ENCODE measurements at places on chromosomes 13 and 19.

GRCh38 chr13:43879755-43880181, at the start of gene LACC1:
LACC1 (plus strand) TSS chr13:43879904; CDS start chr13:43880986, 1,082 bp downstream.
- DNase-seq, result no peak

DNA sequence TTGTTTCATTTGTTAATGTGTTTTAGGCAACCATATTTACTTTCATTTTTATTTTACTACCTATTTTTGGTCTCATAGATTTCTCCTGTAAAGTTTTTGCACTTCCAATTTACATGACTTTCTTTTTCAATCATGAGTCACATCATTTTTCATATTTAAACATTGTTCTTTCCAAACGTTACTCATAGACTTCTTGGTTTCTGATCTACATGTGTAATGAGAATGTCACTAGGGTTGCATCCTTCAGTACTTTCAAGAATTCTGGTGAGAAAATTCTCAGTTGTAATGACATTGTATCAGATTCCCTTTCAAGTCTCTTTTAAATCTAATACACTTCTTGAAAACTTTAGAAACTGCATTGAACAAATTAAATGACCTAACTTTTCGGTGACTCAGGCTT, 991.7 kb downstream of the EFNB2 start:
- DNase-seq, result no peak

- no peak for DNase-seq
Observed at GRCh38 chr19:485077-485476, 11.2 kb upstream of the MADCAM1 start.

GRCh38 chr19:40381321-40381720, 8.7 kb downstream of the HIPK4 start:
- DNase-seq, result no peak

DNA sequence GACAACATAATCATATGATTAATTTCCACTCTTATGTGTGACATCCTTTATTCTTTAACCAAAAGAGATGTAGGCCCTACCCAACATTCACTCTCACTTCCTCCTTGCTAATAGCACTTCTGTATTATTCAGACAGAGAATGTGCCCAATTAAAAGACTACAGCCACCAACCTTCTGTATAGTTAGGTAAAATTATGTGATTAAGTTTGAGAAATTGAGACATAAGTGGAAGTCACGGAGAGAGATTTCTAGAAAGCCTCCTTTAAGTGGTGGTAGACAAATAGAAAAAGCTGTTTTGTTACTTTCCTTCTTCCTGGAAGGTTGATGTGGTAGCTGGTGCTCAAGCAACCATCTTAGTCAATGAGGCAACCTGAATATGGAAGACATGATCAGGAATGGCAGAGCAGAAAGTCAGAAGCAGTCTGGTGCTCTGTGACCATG, 14.8 kb downstream of the EPSTI1 start:
- no peak for DNase-seq

GRCh38 chr19:18480006-18480691, 41.7 kb downstream of the ELL start:
- no peak for DNase-seq

- DNase-seq, result no peak
Observed at GRCh38 chr13:40047322-40047771, 391.9 kb downstream of the COG6 start.

DNA sequence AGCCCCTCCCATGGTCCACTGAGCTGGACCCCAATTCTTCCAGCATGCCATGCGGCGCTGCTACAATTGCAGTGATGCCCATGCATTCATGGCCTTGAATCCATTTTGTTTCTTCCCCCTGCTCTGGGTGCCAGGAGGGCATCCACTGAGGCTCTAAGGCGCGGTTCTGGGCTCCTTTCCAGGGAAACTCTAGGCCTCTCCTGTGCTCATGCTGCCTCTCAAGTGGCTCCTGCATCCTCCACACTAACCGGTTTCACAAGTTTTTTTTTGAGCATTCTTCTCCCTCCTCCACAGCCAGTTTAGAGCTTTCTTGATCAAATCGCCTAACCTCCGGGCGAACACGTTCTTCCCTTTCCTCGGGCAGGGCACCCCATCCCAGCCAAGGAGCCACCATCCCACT, 69.1 kb upstream of the FLT1 start:
- no peak for DNase-seq

- no peak for DNase-seq
Observed at GRCh38 chr13:67223024-67223423, 7.1 kb downstream of the PCDH9 start.

- DNase-seq, result no peak
Observed at GRCh38 chr19:14555918-14556661, 15.8 kb downstream of the NDUFB7 start.

DNA sequence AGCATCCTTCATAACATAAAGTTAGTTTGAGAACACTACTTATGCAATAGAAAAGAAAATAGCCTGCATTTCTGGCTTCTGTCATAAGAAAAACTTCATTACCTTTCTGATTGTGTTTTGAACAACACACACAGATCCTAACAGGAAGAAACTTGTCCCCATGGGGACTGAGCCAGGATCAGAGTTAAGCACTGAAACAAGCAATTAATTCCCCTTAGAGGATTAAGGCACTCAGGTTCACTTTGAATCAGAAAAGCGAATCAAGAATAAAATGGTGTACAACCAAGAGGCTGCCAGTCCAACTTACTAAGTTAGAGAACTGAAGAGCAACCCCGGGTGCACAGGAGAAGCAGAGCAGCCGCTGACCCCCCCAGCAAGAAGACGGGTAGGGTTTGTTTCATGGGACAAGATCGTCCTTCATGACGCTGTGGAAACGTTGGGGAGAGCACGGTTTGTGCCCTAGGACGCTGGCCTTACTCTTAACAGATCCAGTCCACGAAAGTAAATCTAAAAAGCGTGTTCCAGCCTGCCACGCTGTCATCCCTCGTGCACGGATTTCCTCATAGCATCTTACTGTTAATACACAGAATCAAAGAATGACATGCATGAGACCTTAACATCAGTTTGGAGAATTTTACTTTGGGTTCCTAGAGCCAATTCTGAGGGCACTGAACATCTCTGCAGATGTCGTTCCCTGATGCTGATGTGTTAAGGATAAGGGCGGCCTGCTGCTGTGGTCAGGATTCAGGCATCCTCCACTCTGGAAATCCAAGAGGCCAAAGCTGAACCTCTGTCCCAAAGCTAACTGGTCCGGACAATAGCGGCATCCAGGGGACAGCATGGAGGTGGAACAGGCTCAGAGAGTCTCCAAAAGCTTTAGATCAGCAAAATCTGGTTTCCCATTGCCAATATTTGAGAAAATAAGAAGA, 46.4 kb downstream of the GGACT start:
- DNase-seq, result no peak

DNA sequence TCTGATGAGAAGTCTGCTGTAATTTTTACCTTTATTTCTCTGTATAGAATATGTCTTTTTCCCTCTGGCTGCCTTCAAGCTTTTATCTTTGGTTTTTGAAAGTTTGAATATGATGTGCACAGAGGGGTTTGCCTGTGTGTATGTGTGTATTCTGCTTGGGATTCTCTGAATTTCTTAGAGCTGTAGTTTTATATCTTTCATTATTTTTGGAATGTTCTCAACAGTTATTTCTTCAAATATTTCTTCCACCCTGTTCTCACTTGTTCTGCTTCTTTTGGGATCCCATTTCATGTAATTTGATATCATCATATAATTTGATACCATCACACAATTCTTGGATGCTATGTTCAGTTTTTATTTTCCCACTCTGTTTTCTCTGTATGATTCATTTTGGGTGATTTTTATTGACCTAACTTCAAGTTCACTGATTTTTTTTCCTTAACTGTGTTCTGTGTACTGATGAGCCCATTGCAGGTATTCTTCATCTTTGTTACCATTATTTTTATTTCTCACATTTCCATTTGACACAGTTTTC, 7.5 kb downstream of the COG3 start:
- DNase-seq, result no peak

DNA sequence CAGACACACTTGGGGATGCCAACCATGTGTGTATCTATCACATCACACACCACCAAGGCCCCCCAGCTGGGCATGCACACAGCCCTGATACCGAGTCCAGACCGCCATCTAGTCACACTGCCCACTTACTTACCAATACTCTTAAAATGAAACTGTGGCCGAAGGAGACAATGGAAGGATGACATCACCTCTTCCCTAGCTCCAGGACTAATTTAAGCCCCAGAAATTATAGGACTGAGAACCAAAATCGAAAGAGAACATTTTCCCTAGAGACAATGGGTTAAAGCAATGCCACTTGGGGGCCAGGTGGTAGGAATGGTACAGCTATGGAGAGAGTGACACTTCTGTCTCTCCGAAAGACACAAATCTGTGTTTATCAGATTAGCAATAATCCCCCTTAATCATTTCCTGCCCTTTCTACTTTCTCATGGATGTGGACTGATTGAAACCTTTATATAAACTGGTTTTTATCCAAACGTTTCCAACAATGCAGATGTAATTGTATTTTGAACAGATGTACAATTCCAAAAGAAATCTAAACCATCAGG, 663 bp upstream of the GGACT start:
- DNase-seq, result no peak

- no peak for DNase-seq
Observed at GRCh38 chr19:52172347-52172746, 926 bp upstream of the ZNF836 start.

GRCh38 chr19:42252365-42253244, 2.3 kb downstream of the ERF start:
- DNase-seq, result no peak

- DNase-seq, result no peak
Observed at GRCh38 chr19:18502638-18503294, 19.1 kb downstream of the ELL start.

GRCh38 chr13:44649104-44649428, 72.9 kb upstream of the TSC22D1 start:
- no peak for DNase-seq

- DNase-seq, result no peak
Observed at GRCh38 chr19:35166100-35167063, 11.8 kb downstream of the FXYD5 start.

DNA sequence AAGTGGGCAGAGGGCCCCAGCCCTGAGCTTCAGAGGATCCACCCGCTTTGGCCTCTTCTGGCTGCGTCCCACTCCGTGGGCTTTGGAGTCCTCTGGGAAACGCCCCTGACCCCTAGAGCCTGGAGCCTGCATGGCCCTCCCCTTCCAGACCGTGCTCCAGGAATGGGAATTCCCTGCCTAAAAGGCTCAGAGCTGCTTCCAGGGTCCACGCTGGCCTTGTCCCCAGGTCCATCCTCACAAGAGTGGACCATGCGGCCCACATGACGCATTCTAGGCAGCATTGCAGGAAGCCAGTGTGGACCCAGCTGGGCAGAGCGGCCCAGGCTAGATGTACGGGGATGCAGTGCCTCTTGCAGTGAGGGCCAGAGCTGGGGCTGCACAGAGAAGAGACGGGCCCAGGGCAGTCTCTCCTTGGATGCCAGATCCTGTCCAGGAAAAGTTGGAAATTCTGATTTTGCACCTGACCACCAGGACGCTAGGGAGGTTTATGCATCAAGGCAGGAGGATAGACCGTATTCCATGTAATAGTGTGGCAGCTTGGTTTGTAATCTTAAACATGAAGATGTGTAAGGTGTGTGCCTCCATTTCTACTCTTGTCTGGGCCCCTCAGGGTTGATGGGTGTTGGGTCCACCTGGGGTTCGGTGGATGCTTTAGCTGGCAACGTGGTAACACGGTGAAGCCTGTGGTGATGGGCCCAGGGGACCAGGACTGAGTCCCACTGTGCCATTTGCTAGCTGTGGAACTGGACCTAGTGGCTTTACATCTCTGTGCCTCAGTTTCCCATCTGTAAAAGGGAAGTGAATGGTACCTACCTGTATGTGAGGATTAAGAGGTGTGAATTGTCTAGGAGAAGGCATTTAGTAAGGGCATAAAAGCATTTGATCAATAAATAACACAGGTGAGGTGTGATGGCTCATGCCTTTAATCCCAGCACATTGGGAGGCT, 14.8 kb upstream of the FXYD3 start:
- no peak for DNase-seq

DNA sequence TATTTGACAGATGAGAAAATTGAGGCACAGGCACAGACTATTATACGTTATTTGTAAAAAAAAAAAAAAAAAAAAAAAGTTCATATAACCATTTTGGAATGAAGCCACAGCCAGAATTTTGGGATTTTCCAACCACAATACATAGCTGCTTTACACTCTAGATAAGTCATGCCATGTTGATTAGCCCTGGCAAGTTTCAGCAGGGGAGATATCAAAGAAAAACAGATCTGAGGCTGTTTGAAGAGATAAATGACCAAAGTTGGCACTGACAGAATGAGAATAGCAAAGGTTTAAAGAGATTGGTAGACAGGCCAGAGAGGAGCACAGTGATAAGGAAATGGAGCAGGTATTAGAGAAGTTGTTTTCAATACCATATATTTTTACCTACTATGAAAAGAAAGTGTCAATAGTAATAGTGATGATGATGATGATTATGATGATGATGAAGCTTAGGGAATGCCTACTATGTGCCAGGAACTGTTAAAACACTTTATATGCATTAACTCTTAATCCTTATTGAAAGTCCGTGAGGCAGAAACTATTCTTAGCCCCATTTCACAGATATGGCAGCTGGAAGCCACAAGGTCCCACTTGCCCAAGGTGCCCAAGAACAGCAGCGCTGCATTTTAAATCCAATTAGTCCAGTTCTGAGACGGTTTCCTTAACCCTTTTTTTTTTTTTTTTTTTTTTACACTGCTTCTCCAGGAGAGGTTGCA, 105.5 kb downstream of the MBNL2 start:
- no peak for DNase-seq

- DNase-seq, result no peak
Observed at GRCh38 chr13:80126389-80127068, 214.4 kb downstream of the SPRY2 start.

GRCh38 chr13:113588394-113589111, 4.0 kb downstream of the TFDP1 start:
- no peak for DNase-seq

DNA sequence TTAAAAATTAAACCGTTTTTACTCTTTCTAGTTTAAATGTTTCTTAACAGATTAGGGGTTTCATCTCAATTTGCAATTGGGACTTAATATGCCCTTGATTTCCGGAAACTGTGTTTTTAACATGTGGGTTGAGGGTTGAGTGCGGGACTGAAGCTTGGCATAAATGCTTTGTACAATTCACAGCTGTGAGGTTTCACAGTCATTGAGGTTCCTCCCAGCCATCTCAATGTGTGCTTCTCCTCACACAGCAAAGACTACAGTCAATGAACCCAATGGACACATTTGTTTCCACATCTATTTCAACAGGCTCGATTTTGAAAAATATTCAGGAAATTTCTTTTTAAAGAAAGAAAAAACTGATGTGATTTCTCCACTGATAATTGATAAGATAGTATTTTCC, 328.6 kb downstream of the TBC1D4 start:
- DNase-seq, result no peak

- peak; percentile 52 for DNase-seq
Observed at GRCh38 chr19:4327252-4327876, 11.3 kb downstream of the STAP2 start.

- DNase-seq, result no peak
Observed at GRCh38 chr13:67184247-67184646, 45.9 kb downstream of the PCDH9 start.

GRCh38 chr19:12494260-12494860, 9.7 kb upstream of the ZNF709 start:
- no peak for DNase-seq

GRCh38 chr19:14985133-14985532, 5.5 kb upstream of the SLC1A6 start:
- DNase-seq, result no peak

Measured in urothelium cell line (cell line).